ENCODE measurements at places on chromosomes 12 and 14.

DNA sequence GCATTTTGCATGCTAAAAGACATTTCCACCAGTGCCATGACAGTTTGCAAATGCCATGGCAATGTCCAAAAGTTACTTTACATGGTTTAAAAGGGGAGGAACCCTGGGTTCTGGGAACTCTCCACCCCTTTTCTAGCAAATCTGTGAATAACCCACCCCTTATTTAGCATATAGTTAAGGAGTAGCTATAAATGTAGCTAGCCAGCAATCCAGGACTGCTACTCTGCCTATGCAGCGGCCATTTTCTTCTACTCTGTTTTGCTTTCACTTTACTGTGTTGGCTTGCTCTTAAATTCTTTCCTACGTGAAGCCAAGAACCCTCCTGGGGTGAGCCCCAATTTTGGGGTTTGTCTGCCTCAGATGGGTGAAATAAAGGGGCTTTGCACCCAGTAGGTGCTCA, 141.0 kb downstream of the PTPN11 start:
- peak; percentile 18 for DNase-seq

DNA sequence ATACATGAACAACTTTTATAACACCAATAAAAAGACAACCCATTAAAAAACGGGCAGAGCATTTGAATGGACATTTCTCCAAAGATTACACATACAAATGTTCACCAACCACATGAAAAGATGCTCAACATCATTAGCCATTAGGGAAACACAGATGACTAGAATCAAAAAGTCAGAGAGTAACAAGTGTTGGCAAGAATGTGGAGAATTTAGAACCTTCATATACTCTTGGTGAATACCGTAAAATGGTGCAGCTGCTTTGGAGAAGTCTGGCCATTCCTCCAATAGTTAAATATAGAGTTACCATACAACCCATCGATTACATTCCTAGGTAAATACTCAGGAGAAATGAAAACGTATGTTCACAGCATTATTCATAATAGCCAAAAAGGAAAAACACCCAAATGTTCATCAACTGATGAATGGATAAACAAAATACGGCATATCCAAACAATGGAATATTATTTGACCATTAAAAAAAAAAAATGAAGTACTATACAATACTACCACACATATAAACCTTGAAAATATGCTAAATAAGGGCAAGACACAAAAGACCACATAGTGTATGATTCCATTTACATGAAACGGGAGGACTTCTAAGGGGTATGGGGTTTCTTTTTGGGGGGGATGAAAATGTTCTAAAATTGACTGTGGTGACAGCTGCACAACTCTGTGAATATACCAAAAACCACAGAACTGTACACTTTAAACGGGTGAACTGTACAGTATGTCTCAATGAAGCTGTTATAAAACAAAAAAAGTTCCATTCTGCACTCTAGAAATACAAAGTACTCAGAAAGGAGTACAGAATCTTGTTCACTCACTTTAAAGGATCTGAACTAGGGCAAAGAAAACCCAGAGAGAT, 3.2 kb downstream of the CORO1C start:
- DNase-seq, result no peak

DNA sequence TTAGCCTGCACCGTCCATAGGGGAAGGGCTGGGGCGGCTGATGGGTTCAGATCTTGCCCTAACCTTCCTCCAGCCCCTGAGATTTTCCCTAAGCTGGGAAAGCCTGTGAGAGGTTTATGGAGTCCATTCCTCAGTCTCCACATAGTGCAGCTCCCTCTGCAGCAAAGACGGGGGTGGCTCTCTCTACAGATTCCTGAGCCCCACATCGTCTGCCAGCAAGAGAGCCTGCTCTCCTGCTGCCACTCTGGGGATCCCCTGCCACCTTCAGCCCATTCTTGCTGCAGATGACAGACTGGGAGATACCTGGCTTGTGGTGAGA, 3.1 kb downstream of the SMIM41 start:
- no peak for DNase-seq

- DNase-seq, result no peak
Observed at GRCh38 chr14:99451234-99451633, 29.4 kb downstream of the SETD3 start.

- DNase-seq, result no peak
Observed at GRCh38 chr14:103699901-103700752, 15.1 kb downstream of the XRCC3 start.

GRCh38 chr14:20782280-20782890, 1.3 kb downstream of the RNASE6 start:
- DNase-seq, result no peak

DNA sequence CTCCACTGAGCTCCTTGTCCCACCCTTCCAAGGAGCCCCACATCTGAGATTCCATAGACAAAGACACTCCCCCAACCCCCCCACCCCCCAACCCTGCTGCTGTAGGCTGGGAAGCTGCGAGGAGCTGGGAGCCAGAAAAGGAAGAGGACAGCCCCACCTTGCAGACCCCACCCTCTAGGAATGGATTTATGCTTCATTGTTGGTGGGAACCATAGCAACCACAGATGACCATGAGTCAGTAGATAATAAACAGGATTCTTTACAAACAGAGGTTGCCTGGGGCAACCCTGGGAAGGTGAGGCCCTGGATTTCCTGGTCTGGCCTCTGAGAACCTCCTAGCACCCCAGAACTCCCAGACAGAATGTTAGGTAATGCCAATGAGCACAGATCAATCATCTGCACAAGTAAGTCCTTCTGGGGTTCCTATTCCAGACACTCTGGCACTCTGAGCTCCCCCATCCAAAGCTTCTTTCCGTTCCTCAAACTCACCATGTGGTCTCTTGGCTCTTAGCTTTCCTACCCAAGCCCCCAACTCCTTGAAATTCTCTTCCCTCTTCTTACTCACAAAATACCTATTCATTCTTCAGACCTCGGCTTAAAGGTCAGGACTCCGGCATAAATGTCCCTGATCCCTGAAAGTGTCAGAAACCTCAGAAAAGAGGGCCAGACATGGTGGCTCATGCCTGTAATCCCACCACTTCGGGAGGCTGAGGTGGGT, 15.2 kb upstream of the PLEKHG6 start:
- DNase-seq, result peak; percentile 63

- no peak for DNase-seq
Observed at GRCh38 chr12:20865873-20866272, 55.4 kb downstream of the SLCO1B3 start.

- no peak for DNase-seq
Observed at GRCh38 chr12:96234591-96235483, 40.7 kb downstream of the ELK3 start.

DNA sequence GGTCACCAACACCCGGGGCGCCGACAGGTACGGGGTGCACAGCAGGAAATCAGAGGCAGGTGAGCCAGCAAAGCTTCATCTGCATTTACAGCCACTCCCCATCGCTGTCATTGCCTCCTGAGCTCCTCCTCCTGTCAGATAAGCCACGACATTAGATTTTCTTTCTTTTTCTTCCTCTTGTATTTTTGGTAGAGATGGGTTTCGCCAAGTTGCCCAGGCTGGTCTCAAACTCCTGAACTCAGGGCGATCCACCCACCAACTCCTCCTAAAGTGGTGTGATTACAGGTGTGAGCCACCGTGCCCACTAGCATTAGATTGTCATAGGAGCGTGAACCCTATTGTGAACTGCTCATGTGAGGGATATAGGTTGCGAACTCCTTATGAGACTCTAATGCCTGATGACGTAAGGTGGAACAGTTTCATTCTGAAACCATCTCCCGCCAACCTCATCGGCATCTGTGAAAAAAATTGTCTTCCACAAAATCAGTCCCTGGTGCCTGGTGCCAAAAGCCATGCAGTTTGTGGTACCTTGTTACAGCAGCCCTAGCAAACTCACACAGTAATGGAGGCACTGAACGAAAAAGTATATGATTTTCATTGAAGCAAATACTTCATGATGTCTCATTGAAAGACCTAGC, 1.5 kb downstream of the STYK1 start:
- DNase-seq, result no peak

GRCh38 chr14:52069307-52070050, 620 bp upstream of the NID2 start:
- no peak for DNase-seq

- no peak for DNase-seq
Observed at GRCh38 chr14:96229315-96229714, 24.7 kb downstream of the BDKRB2 start.

DNA sequence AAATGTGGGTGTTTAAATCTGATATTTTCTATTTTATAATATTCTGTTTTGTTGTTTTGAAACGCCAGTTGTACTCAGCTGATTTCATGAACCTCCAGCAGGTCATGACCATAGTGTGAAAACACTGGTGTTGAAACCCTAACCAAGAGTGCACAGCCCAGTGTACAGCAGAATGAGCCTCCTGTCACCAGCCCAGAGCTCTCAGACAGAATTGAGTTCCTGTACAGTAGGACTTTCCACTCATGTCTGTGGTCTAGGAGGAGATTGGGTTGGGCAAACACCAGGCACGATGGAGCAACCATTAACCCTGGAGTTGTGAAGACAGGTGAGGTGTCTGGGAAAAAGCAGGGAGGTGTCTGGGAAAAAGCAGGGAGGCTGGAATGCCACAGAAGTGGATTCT, 908.8 kb downstream of the VRK1 start:
- no peak for DNase-seq

DNA sequence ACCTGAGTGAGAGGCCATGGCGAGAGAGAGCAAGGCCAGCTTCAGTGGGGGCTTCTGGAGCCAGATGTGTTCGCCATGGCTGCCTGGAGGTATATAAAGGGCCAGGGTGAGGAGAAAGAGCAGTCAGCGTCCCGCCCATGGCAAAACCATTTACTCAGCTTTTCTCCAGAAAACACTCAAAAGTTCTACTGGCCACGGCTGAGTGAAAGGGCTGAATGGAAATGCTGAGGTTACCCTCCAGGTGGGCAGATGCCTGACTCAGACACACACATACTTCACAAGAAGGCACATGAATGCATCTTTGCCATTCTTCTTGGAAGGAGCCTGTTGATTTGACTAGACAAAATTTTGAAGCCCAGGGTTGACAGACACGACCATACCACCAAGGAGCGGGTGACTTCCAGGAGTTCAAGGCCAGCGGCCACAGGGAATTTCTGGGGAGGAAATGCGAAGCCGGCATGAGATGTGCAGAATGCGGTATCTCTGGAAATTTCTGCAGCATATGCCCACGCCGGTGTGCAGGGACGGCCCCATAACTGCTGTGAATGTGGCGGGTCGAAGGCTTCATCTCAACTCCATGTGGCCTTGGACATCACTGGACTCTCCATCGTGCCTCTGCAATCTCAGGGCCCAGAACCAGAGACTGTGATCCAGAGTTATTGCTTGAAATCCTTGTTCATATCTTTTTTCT, at the start of gene IL31:
Gene IL31 (minus strand): TSS at position 67 of the 691 bp plus-strand sequence. CDS start 49 bp downstream, at position 18.
- no peak for DNase-seq

GRCh38 chr14:76708028-76708427, 53.2 kb upstream of the VASH1 start:
- no peak for DNase-seq

DNA sequence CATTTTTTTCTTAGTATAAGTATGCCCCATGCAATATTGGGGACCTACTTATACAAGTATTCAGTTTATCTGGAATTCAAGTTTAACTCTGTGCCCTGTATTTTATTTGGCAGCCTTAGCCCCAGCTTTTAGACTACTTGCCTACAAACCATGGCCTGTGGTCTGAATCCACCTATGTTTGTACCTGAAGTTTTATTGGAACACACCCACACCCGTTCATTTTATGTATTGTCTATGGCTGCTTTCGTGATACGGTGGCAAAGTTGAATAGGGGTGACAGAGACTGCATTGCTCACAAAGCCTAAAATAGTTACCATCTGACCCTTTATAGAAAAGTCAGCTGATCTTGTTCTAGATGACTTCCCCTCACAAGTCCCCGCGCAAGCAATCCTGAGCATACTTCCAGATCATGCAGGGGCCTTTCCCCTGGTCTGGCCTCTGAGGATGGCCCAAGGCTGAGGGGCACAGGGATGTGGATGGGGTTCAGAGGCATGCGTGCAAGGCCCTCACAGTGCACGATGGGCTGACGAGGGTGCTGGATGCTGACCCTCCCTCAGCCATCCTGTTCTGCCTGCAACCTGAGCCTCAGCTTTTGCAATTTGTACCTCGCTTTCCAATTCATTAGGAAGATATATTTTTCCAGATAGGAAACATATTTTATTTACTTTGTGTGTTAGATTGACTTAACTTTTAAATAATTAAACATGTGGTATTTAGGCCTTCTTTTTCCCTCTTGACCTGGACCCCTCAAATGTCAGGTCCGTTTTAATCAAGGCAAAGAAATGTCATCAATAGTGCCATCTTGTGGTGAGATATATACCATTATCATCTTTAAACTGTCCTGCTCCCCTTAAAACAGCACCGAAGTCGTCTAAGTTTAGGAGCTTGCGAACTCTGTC, 527.3 kb upstream of the CCDC196 start:
- peak; percentile 36 for DNase-seq

- peak; percentile 53 for DNase-seq
Observed at GRCh38 chr12:103326190-103326589, 169.6 kb downstream of the C12orf42 start.

GRCh38 chr14:63030113-63030512, 15.1 kb downstream of the KCNH5 start:
- no peak for DNase-seq

DNA sequence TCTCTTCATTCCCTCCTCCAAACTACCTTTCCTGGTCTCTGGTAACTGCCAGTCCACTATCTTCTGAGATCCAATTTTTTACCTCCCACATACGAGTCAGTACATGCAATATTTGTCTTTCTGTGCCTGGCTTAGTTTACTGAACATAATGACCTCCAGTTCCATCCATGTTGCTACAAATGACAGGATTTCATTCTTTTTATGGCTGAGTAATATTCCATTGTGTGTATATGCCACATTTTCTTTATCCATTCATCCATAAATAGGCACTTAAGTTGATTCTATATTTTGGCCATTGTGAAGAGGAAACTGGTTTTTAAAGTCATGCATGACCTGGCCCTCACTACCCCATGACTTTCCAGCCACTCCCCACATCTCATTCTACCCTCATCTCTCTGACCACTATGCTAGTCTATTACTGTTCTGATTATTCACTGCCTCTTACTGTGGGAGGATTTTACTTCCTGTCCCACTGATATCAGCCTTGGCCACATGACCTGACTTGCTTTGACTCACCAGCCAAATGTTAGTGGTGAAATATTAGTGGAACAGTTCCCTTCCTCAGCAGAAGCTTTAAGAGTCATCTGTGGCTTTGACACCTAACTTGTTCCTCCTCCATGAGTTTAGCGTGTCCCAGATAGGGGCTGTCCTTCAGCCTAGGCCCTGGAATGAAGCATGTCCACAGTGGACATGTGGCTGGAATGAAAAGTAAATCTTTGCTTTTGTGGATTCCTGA, 52.2 kb downstream of the GOLGA5 start:
- peak; percentile 23 for DNase-seq

- no peak for DNase-seq
Observed at GRCh38 chr12:83642205-83642604, 955.5 kb downstream of the TMTC2 start.

- DNase-seq, result no peak
Observed at GRCh38 chr14:85172290-85172689, 357.7 kb upstream of the FLRT2 start.

Measured in ACHN (cell line).